ENCODE measurements at places on chromosomes 1 and 21.

GRCh38 chr1:151124763-151125403 lies 21.5 kb downstream of the SEMA6C start:
- no peak for DNase-seq

GRCh38 chr1:216183007-216183406 lies 240.2 kb downstream of the USH2A start:
- no peak for DNase-seq

DNA sequence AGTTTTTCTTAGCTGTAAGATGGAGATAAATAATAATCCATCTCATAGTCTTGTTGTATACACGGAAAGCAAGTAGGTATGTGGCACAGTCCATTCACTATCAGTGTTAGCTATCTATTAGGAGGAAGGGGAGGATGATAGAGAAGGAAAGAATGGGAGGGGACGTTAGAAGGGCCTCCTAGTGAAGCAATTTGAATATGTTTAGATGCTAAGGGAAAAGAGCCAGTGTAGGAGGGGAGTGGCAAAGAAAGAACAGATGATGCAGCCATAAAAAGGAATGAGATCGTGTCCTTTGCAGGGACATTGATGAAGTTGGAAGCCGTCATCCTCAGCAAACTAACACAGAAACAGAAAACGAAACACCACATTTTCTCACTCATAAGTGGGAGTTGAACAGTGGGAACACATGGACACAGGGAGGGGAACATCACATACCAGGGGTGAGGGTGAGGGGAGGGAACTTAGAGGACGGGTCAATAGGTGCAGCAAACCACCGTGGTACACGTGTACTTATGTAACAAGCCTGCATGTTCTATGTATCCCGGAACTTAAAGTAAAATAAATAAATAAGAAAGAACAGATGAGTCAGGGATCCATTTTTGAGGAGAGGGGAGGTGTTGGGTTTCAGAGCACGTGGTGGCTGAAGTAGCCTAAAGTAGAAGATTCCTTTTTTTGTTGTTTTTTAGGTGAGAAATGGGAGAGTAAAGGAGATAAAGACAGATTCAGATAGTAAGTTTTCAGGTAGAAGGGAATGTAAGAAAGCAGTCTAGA lies 124.1 kb downstream of the POU2F1 start:
- no peak for DNase-seq

GRCh38 chr1:63074321-63074720 lies 248.0 kb upstream of the FOXD3 start:
- DNase-seq = no peak

- no peak for DNase-seq
Observed at GRCh38 chr1:58324558-58324957, 222.0 kb downstream of the OMA1 start.

GRCh38 chr1:3521426-3521825 lies 67.0 kb downstream of the ARHGEF16 start:
- no peak for DNase-seq

DNA sequence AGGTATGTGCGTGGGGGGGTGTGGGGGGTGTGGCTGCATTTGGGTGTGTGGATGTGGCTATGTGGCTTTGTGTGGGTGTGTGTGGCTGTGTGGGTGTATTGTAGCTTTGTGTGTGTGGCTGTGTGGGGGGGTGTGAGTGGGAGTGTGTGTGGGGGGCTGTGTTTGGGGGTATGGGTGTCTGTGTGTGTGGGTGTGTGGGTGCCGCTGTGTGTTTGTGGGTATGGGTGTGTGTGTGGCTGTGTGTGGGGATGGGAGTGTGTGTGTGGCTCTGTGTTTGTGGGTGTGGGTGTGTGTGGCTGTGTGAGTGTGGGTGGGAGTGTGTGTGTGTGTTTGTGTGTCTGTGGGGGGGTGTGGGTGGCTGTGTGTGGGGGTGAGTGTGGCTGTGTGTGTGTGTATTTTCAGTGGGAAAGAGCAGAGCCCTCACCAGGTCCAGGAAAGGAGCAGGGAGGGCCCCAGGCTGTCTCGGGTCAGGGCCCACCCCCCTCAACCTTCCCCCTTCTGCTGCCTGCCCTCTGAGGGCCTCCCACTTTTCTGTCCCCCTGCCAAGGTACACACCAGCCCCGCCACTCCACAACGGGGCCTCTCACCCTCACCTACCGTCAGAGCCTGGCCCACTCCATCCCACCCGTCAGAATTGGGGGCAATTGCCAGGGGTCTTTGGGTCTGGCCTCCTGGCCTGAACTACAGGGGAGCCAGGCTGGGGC lies 1.9 kb upstream of the COL8A2 start:
- DNase-seq = no peak

GRCh38 chr1:208118841-208119606 lies 125.2 kb downstream of the PLXNA2 start:
- peak; percentile 6 for DNase-seq

- DNase-seq = no peak
Observed at GRCh38 chr1:150256554-150257341, 826 bp upstream of the CA14 start.

DNA sequence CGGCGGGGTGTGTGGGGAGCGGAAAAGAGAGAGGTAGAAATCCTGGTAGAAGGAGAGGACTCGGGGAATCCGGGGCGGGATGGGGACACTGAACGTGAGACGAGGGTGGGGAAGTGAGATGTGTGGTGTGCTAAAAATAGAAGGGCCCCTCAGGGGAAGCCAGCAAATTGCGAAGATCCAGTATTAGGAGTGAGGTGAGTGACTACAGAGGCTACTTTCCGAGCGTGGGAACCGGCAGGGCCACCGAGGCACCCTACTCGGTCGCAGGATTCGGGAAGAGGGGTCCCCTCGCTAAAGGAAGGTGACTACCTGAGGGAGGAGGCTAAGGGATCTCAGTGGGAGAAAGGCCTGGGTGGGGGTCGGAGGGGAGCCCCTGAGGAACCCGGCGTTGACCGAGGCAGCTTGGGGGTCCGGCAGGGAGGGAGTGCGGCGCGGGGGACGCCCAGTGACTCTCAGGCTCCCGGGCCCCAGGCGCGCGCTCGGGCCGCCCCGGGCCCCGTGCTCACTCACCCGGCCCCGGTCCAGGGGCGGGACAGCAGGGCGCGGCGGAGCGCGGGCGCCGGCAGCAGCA lies 318 bp downstream of the ALDH4A1 start:
- peak; percentile 34 for DNase-seq

DNA sequence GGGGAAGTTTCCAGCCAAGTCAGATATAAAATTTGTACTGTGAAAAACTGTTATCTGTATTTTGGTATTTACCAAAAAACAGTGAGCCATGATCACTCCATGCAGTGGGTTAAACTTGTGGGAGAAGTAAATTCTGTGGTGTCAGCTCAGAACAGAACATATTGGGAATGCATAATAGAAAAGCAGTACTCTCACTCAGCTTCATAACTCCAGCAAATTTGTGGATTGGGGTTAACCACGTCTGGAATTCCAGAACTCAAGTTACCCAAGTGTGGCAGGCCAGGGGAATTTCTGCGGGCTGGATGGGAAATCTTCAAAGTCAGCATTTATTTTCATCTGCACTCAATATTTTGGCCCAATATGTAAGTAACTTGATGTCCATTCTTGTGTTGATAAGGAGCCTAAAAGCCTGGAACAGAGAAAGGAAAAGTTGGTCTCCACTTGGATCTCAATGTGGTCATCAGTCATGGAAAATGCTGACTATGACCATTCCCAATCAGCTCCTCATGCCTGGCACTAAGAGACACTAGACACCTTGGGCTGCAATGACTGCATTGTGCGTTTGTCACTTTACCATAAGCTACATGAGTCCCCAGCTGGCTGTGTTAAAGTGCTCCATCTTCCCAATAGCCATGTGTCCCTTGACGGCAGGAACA lies 39.1 kb upstream of the ENAH start:
- no peak for DNase-seq

DNA sequence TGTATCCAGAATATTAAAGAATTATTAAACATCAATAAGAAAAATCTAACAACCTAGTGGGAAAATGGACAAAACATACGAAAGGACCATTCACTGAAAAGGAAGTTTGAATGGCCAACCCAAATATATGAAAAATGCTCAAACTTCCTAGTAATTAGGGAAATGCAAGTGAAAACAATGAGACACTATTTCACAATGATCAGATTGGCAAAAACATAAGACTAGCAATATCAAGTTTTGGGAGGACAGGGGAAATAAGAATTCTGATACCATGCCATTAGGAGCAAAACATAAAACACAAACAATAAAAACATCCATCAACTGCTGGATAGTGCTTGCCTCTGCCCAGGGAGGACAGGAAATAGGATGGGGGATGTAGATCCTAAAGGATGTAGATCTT lies 14.3 kb downstream of the XCL2 start:
- DNase-seq = peak; percentile 50

DNA sequence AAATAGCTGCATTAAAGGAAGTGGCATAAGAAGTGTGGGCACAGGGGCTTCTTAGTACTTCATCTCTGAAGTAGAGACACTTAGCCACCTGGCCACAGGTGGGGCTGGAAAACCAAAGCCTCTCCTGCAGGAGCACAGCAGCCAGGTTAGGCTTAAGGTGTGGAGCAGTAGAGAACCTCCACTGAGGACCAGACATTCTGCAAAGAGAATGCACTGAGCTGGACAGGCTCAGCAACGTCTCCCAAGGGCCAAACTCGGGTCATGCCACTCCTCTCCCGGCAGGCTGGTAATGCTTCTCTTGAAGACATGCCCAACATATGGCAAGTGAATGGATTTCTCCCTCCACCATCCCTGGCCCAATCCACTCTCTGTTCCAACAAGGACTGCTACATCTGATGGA lies 33.0 kb upstream of the LRRC38 start:
- no peak for DNase-seq

GRCh38 chr1:201648066-201648906 lies 109.4 kb downstream of the NAV1 start:
- DNase-seq = peak; percentile 29

DNA sequence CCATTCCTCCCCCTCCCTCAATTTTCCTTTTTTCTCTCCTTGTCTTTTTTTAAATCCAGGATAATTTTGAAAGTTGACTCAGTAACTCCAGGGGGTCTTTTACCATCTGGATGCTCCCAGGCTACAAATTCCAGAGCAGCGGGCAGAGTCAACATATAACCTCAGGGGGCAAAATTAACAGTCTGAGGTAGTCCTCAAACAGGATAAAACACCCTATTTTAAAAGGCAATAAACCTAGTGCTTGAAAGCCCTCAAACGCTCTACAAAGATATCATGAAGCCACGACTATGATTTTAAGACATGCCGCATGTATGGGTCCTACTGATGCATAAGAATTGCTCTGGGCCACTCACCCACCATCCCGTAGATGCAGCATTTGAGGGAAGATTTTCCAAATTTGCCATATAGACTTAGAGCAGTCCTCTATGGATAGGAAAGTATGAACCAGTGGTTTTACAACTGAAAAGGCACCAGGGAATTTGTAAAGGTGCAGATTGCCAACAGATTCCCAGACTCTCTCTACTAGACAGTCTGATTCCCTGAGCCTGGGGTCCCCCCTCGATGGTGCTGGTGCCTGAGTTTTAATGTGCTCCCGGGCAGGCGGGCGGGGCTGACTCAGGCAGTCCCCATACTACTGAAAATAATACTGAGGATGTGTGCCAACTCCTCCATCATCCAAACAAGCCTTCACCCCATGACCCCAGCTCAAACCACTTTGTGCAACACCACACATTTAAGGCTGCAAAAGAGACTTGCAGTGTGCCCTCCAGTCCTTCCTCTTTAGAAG lies 37.2 kb downstream of the PTPN14 start:
- no peak for DNase-seq

GRCh38 chr1:32741413-32742198 lies 39.0 kb upstream of the SYNC start:
- no peak for DNase-seq

DNA sequence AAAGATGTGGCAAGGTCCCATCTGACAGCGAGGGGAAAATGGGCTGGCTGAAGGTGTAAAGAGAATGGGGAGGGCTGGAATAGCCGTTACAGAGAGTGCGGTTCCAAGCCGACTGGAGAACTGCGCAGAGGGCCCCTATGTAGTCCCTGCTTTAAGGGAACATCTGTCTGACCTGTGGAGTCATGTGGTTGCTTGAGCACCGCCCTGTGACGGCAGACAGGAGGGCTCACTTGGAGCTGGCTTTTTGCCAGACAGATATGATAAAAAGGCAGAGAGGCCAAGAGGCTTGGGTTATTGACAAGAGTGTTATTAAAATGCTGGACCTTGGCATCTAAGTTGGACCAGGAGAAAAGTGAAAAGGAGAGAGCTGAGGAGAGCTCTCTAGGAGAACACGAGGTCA lies 5.9 kb upstream of the PTPRF start:
- DNase-seq = no peak

DNA sequence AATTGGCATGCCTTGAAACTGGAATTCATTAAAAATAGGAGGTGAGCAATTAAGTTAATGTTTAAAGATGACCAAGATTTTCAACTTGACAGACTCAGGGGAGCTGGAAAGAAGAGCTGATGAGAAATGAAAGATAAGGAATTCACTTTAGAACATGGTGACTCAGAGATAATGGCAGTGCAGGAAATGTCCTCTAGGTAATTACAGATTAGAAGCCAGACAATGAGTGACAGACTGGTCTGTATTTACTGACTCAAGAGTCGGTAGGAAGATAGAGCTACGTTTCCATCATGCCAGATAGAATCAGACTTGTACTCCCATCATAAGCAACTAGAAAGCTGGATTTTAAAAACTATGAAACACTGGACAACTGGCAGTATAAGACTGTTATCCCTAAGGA lies 151.6 kb downstream of the AJAP1 start:
- no peak for DNase-seq

GRCh38 chr21:42561762-42562650 lies 48.4 kb downstream of the SLC37A1 start:
- DNase-seq = no peak

DNA sequence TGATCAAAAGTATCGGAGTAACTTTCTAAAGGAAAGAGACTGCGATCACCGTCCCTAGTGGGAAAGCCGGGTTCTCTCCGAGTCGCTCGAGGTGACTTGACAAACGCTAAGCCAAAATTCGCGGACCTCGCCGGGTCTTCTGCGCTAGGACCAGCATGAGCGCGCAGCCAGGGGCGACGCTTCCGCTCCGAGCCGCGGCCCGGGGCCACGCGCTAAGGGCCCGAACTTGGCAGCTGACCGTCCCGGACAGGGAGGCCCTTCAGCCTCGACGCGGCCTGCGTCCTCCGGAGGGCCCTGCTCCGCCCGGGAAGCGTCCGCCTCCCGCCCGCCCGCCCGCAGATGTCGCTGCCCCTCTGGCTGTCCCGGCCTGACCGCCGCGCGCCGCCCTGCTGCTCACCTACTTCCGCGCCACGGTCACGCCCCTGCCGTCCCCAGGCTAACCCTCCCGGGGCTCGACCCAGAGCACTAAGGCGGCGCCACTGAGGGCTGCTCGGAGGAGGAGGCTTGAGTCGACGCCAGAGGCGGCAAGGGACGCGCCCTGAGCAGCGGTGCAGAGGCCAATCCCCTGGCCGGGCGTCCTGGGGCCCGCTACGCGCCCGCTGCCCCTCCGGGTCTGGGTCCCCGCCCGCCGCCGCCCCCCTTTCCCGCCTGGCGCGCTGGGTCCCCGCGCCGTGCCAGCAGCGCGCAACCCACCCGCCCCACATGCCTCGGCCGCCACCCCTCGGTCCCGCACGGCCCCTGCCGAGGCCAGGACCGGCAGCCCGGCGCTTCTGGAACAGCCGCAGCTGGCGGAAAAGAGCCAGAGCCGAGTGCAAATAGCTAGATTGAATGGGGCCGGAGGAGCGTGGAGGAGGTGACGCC lies 896 bp upstream of the DUSP10 start:
- peak; percentile 91 for DNase-seq

- DNase-seq = no peak
Observed at GRCh38 chr1:222243902-222244301, 304.0 kb downstream of the HHIPL2 start.

GRCh38 chr1:82690411-82690810 lies 889.7 kb downstream of the ADGRL2 start:
- no peak for DNase-seq

Measured in suppressor macrophage treated with lipopolysaccharide for 4 hours (primary cell).